ENCODE measurements at places on chromosomes 2 and 18.
A peak's percentile ranks its signal among the peaks of the same experiment; 100 is the strongest.

DNA sequence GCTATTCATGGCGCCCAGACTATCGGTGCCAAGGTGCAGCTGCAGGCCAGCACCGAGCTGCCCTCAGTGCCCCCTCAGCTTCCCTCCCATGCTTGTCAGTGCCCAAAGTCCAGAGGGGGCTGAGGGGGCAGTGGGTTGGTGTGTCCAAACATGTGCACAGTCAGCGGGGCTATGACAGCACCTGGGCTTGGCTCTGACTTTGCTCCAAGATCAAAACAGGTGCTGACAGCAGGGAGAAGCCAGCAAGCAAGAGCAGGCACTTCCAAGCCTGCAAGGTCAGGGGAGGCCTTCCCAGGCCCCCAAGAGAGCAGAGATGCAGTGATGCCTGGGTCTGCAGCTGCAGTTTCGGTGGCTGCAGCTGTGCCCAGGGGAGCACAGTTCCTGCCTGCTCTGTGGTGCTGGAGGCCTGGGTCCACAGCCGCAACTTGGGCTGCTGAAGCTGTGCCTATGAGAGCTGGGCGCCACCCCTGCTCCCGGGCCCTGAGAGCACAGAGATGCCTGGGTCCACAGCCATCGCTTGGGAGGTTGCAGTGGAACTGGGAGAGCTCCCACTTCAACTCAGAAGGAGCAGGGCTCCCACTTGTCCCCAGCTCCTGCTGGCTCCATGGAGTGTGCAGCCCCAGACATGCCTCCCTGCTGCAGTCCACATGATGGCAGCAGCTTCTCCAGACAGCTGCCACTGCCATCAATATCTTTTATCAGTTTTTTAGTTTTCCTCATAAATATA, 775.3 kb upstream of the POU3F3 start:
- no peak for DNase-seq

GRCh38 chr2:1915196-1915595, 170.9 kb upstream of the PXDN start:
- DNase-seq, result no peak

- no peak for DNase-seq
These were observed 82.0 kb upstream of the MSH2 start for GRCh38 chr2:47321006-47321405.

GRCh38 chr2:23322567-23323197, 62.3 kb upstream of the KLHL29 start:
- no peak for DNase-seq

DNA sequence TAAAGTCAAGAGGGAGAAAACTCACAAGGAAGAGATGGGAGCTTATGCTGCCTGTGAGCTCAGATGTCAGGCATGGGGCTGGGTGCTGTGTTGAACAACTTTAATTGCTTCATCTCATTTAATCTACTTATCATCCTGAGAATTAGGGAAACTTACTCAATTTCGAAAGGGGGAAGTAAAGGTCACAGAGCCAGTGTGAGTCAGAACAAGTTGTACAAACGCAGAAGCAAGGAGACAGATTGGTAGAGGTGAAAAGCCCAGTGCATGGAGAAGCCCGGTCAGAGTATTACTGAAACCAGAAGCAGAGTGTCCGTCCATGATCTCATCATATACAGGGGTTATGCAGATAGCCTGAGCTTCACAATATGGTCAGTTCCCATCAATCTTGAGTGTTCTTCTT, 281.1 kb upstream of the POU3F3 start:
- no peak for DNase-seq

DNA sequence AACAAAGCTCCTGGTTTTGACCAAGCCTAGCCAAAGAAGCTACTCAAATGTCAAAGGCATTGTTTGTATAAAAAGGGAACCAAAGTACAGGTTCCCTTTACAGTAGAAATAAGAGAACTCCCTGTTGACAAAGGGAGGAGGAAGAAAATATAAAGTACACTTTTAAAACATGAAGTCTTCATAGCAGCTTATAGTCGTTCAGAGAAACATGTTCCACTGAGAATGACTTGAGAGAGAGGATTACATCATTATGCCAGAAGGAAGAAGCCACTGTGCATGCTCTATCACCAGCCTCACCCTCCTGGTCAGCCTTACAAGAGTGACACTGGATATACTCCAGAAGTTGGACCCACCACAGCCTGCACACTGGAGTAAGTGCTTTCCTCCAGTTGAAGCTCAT, 2.5 kb upstream of the DHRS9 start:
- DNase-seq, result no peak

DNA sequence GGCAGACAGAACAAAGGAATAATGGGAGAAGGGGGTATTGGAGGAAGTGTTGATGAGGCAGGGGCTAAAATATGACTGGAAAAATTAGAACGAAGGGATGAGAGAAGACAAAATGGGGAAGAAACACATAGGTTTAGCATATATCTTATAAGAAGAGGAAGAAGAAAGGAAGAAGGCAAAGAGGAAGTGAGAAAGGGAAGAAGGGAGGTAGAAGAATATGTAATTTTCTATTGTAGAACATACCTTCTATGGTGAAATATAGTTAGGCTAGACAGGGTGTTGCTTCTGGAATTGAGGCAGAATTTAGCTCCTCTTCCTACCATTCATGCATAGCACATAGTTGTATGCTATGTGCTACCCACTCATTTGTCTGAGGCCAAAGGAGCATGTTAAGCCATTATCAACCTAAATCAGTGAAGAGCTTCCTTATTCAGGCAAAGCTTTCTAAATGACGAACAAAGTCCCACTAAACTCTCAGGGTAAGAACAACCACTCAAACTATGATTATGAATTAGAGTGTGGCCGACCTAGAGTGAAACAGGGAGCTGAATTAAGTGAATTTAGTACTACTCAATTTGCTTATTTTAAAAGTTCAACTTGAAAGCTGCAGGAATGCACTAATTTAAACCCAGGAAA, 180.9 kb upstream of the GALNT5 start:
- no peak for DNase-seq

- no peak for DNase-seq
These were observed 83.2 kb upstream of the SPATS2L start for GRCh38 chr2:200223205-200223784.

- no peak for DNase-seq
These were observed 155.9 kb upstream of the CAPN13 start for GRCh38 chr2:30963184-30963583.

- no peak for DNase-seq
These were observed 22.7 kb upstream of the PDIA6 start for GRCh38 chr2:10835052-10835970.

DNA sequence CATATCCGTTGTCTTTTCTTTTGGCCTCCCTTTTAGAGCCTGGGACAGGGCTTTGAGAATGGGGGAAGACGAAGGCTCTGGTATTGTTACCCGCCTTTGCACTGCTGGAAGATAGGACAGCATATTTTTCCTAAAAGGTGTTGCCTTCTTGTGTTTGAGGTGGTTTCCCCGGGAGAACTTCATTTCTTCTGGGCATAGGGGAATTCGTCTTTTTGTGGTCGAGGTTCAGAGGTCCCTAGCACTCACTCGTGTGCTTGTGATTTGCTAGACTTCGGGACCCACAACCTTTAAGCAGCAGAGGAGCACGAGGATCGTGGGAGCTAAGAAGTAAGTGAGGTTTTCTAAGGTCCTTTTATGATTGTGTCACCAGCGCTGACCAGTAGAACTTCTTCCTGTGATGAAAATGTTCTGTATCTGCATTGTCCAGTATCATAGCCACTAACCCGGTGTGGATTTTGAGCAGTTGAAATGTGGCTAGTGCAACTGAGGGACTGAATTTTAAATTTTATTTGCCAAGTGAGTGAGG, 611 bp downstream of the ZNF512 start:
- no peak for DNase-seq

- DNase-seq, result no peak
These were observed 159.2 kb downstream of the DTNB start for GRCh38 chr2:25514043-25514637.

DNA sequence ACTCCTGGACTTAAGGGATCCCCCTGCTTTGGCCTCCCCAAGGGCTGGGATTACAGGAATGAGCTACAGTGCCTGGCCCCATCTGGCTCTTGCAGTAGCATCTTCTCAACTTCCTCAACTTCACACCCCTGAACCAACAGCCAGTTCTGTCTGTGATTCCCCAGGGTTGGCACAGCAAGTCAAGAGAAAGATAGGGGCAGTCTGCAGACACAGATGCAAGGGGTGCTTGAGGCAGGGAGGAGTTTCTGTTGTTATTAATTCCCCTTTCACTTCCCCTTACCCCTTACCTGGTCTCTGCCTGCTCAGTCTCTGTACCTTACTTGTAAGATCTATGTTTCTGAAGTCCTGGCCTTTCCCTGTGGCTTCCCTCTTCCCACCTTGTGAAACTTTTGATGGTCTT, 54.1 kb upstream of the MEX3C start:
- peak; percentile 70 for DNase-seq

- no peak for DNase-seq
These were observed 2.0 kb downstream of the EIF2AK2 start for GRCh38 chr2:37154785-37155184.

DNA sequence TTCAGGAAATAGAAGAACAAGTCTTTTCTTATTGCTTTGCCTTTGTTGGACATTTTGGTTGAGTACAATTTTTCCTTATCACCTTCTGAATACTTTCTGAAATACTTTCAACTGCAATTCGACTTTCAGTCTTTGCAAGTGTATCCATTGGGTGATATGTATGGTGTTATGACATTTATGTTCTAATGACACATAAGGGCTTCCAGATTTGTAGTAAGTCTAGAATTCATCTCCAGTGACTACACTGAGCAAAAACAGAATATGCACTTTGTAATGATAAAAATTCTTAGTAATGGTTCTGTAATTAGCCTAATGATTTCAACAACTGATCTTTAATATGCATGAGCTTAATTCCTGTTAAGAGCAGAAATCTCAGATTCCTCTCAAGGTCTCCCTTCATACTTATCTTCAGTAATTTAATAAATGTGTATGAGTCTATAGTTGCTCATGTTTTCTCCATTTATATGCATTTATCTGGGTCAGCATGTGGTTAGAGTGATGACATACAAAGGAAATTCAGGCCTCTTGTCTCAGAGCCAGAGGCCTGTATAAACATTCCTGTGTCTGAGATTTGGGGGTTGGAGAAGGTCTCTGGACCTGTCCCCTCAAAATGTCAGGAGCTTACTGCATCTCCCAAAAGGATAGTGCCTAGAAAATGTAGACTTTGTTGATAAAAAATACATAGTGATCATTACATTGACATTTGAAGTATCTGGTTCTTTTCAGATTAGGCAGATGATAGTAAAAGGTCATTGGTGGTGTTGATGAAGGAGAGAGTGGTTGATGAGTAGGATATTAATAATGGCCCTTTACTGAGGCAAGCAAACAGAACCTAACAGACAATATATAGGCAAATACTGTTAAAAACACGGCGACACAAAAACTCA, 114.9 kb downstream of the QPCT start:
- DNase-seq, result no peak

- DNase-seq, result no peak
These were observed 417.1 kb upstream of the CDH2 start for GRCh38 chr18:28594034-28594433.

- no peak for DNase-seq
These were observed 303.8 kb downstream of the TDRD15 start for GRCh38 chr2:21427606-21428005.

GRCh38 chr18:58241877-58242276, 197.9 kb downstream of the NEDD4L start:
- no peak for DNase-seq

- DNase-seq, result no peak
These were observed 8.6 kb downstream of the MREG start for GRCh38 chr2:216004697-216005283.

DNA sequence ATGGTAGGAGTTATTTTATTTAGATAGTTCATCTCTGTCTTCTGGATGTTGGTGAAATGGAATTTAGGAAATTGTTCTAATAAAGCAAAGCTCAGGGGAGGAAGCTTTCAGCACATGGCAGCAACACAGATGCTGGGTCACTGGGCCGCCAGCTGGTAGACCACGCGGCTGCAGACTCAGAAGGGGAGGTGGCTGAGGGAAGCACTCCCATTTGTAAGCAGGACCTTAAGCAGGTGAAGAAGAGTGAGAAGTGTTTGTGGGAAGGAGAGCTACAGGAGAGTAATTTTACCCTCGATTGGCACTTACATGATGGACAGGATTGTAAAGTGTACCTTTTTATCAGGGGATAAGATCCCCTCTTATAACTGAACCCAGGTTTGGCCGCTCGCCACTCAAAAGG, 24.4 kb downstream of the NMS start:
- DNase-seq, result no peak

DNA sequence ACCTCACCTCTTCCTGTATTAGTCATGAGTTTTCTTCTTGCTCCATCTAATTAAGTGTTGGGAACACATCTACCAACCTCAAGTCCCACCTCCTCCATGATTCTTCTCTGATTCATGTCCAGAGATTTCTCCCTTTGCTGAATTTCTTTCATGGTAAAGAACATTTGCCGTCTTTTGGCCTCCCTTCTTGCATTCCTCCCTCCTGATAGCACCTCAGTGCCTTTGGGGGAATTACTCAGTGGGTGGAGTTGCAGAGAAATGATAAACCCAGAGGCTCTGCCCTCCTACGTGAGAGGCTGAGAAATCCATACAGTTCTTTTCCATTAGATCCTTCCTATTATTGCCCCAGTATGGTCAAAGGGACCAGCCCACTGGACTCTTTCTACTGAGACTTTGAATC, 651.9 kb downstream of the SLC4A3 start:
- DNase-seq, result no peak

GRCh38 chr2:134950886-134951285, 32.3 kb downstream of the CCNT2 start:
- DNase-seq, result no peak

DNA sequence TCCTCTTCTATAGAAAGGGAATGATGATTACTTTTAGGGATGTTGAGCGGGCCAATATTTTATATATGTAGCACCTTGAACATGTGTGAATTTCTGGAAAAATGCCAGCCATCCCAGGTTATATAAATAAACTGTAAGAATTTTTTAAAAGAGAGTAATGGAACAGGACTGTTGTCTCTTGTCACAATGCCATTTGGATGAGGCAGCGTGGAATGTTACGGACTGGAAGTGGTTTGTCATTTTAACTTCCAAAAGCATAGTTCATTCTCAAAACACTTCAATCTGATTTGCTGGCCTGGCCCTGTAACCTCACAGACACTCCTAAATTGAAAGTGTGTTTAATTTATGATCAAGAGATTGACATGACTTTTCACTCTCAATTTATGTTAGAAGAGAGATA, 70.8 kb downstream of the TPGS2 start:
- no peak for DNase-seq

DNA sequence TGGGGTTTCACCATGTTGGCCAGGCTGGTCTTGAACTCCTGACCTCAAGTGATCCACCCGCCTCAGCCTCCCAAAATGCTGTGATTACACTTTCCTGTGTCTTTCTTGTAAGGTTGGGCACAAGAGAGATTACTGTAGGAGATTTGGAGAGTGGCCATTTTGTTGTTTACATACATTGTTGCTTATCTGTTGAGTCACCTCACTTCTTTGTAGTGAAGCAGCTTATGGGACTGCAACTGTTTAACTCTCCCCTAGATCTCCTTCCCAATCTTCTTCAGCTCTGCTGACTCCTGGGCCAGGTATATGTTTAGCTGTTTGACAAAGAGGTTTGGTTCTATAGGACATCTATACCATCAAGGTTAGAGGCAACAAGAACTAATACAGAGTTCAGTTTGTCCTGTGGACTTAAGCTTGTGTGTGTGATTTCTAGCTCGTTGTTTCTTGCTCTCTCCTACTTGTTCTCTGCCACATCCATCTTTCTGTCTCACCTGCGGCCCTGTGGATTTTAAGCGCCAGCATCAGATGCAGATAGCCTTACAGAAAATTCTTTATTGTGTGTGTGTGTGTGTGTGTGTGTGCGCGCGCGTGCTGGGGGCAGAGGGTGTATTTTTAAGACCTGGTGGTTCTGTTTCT, 95.4 kb downstream of the HAUS1 start:
- no peak for DNase-seq
